Fibroblast of lung (primary cell): ENCODE measurements at places on chromosomes 6 and 20. TPM values are rescaled to one million over a fixed set of nuclear protein-coding genes. Genes with fewer than 3 reads are reported as not detected.

- H3K4me1 ChIP-seq, result no peaks in the 10 kb centered on the region
- DNase-seq, result no peak
- H3K4me3 ChIP-seq, result no peak overlapping the region
- H3K36me3 ChIP-seq, result no peaks in the 10 kb centered on the region
- H3K27me3 ChIP-seq, result no peaks in the 10 kb centered on the region
These were observed 455.8 kb upstream of the MAP3K7 start for GRCh38 chr6:91042656-91043055.

- DNase-seq, result no peak
- no peak overlapping the region for H3K4me3 ChIP-seq
- no peak overlapping the region for H3K27ac ChIP-seq
- H3K27me3 ChIP-seq, result peaks cover 63% of the 10 kb centered on the region
- no peaks in the 10 kb centered on the region for H3K36me3 ChIP-seq
These were observed 5.0 kb upstream of the INSM1 start for GRCh38 chr20:20362774-20363433.

DNA sequence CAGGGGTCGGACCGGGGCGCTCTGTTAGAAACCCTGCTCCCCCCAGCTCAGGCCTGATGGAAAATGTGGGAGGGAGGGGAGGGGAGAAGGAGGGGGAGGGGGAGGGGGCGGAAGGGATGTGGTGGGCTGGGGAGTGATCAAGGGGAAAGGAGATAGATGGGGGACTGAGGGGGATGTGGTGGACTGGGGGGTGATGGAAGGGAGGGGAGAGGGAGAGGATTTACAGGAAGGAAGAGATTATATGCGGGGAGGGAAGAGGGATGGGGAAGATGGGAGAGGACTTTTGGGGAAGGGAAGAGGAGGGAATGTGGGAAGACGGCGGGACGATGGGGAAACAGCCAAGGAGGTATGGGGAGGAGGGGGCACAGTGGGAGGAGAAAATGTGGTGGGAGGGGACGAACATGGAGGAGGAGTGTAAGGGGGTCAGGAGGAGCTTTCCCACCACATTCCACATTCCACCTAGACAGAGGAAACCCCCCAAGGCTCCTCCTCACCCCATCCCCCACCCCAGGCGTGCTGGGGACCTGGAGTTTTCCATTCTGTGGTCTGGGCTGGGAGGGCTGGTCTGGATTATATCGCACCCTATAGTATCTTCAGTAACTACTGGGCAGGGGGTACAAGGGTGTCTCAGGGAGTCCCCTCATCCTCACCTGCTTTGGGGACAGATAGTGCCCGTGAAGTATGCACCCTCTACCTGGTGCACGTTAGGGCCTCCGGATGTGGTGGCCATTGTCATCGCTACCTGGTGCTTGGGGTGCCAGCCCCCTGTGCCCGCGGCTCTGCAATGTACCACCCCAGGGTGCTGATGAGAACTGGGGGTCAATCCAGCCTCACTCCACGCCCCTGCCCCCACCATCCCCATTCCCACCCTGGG, 578 bp upstream of the PTGIS start:
- no peak overlapping the region for H3K27ac ChIP-seq
- DNase-seq, result peak; percentile 73
- H3K4me3 ChIP-seq, result no peak overlapping the region
- no peaks in the 10 kb centered on the region for H3K4me1 ChIP-seq

DNA sequence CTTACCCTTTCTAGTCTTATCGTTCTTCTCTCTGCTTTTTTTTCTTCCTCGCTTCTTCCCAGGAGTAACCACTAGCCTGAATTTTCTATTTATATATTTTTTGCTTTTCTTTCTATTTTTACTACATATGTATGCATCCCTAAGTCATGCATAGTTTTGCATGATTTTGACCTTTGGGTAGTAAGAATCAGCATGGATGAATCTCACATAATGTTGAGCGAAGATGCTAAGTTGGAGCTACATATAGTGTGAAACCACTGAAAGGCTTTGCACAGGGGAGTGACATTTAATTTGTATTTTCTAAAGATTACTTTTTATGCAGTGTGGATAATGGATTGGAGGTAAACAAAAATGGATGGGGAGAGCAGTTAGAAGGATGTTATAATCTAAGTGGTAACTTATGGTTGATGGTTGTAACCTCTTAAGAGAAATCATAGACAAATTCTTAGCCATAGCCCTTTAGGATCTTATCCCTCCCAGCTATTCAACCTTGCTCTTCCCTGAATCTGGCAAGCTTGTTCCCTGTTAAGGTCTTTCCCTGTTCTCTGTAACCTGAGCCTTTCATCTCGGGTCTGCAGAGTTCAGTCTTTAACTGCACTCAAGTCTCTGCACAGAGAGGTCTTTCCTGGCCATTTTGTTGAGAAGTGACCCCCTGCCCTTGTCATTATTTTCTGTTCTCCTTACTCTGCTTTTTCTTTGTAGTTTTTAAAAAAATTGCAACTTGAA, 18.0 kb downstream of the PEX7 start:
- H3K36me3 ChIP-seq, result no peaks in the 10 kb centered on the region
- DNase-seq, result no peak
- H3K27ac ChIP-seq, result no peak overlapping the region
- H3K4me1 ChIP-seq, result no peaks in the 10 kb centered on the region
- no peaks in the 10 kb centered on the region for H3K27me3 ChIP-seq
- H3K4me3 ChIP-seq, result no peak overlapping the region

- H3K27ac ChIP-seq, result no peak overlapping the region
- H3K4me3 ChIP-seq, result no peak overlapping the region
- H3K27me3 ChIP-seq, result no peaks in the 10 kb centered on the region
- peaks cover 8% of the 10 kb centered on the region for H3K4me1 ChIP-seq
These were observed 4.1 kb downstream of the CTSZ start for GRCh38 chr20:59002874-59003399.

DNA sequence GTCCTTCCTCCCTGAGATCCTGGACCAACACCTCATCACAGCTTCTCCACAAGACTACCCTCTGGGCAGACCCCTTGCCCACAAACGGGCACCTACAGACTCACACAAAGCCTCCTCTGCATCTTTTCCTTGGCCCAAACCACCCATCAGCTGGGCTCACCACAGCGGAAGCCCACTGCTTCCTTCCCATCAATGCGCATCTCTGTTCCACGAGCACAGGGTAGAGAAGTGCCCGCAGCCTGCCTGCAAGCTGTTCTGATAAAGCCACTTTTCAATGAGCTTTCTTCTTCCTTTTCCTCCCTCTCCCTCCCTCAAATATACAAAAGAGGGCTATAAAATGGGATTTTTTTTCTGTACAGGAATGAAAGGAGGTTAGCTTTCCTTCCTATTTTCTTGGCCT, 111.2 kb downstream of the NFATC2 start:
- peaks cover 4% of the 10 kb centered on the region for H3K27me3 ChIP-seq
- H3K4me1 ChIP-seq, result peaks cover 2% of the 10 kb centered on the region
- no peak overlapping the region for H3K4me3 ChIP-seq
- no peaks in the 10 kb centered on the region for H3K36me3 ChIP-seq
- no peak overlapping the region for H3K27ac ChIP-seq

DNA sequence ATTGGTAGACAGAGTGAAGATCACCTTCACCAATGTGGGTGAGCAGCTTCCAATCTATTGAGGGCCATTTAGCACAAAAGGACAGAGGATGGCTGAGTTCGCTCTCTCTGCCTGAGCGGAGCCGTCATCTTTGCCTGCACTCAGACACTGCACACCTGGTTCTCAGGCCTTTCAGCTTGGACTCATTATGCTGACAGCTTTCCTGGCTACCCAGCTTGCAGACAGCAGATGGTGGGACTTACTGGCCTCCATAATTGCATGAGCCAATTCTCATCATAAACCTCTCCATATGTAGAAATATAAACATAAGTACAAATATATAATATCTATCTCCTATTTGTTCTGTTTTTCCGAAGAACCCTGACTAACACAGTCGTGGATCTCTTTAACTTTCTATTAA, 13.7 kb downstream of the TBXT start:
- H3K4me1 ChIP-seq, result no peaks in the 10 kb centered on the region
- H3K27me3 ChIP-seq, result no peaks in the 10 kb centered on the region
- H3K27ac ChIP-seq, result no peak overlapping the region
- H3K4me3 ChIP-seq, result no peak overlapping the region

DNA sequence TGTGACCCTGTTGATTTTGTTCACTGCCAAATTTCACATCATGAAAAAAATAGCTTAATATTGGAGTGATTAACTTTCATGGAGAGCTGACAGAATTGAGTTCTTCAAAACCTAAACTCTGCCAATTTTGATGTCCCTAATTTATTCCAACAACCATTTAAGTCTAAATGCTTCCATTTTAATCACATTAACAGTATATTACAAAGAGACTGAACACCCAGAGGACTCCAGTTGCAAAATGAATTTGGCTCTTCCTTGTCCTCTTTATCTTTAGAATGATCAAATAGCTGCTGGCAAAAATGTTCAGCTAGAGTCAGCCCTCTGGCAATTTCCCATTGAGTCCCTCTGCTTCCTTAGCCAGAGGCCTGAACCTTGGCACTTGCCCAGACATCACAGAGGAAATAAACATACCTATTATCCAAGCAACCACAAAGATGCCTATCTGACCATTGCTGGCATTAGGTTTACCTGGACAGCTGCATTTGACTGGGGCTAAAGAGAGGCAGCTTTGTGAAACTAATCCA, 299.0 kb upstream of the STXBP5 start:
- H3K36me3 ChIP-seq, result no peaks in the 10 kb centered on the region
- no peak overlapping the region for H3K27ac ChIP-seq
- peak; percentile 71 for DNase-seq
- H3K27me3 ChIP-seq, result no peaks in the 10 kb centered on the region
- H3K4me3 ChIP-seq, result no peak overlapping the region

VSX1 gene
- not detected in 2 replicates for polyA plus RNA-seq

GNAS-AS1 gene
- 0.28 and 0.32 TPM in 2 replicates for polyA plus RNA-seq

HEY2 gene
- polyA plus RNA-seq, result not detected in 2 replicates

SNAI1 gene
- 1.4 and 1.8 TPM in 2 replicates for polyA plus RNA-seq

CST5 gene
- not detected in 2 replicates for polyA plus RNA-seq

WFDC10B gene
- polyA plus RNA-seq, result 0.22 TPM in 1 of 2 replicates, not detected in the other

HLA-DRA gene
- polyA plus RNA-seq, result 0.25 and 0.99 TPM in 2 replicates

ZNF831 gene
- polyA plus RNA-seq, result not detected in 2 replicates

RIPOR3 gene
- 1.1 and 2.0 TPM in 2 replicates for polyA plus RNA-seq

ELOVL2 gene
- polyA plus RNA-seq, result 1.7 and 13.9 TPM in 2 replicates

EPPIN gene
- polyA plus RNA-seq, result not detected in 2 replicates
